ENCODE measurements at places on chromosomes 11 and 22.

GRCh38 chr11:68012044-68012842 is 2.1 kb downstream of the ALDH3B1 start:
- no peak for DNase-seq

- DNase-seq = no peak
Measured at GRCh38 chr11:70481625-70482528, 83.5 kb downstream of the CTTN start.

DNA sequence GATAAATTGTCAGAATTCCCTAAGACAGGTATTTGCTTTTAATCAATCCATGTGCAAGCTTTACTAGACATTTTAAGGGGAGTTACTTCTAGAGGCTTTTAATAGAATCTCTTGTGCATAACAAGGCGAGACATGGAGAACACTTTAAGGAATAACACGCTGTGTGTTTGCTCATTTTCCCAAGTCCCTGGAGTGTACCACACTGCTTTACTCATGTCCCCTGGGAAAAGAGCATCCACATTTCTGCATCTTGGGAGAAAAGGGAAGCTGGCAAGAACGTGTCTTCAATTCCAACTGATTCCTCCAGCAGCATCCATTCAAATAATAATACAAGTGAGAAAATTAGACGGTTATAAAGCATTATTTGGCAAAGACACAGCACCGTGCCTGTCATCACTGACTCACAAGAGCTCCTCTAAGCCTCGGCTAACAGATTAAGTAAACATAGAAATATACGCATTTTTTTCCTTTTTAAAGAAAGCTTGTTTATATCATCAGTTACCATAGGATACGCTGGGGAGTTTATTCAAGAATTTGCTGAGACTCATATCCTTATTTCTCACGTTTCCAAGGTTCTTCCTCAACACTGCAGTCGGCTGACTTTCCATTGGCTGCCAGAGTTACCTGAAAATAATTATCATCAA is 121.5 kb downstream of the CD44 start:
- no peak for DNase-seq

DNA sequence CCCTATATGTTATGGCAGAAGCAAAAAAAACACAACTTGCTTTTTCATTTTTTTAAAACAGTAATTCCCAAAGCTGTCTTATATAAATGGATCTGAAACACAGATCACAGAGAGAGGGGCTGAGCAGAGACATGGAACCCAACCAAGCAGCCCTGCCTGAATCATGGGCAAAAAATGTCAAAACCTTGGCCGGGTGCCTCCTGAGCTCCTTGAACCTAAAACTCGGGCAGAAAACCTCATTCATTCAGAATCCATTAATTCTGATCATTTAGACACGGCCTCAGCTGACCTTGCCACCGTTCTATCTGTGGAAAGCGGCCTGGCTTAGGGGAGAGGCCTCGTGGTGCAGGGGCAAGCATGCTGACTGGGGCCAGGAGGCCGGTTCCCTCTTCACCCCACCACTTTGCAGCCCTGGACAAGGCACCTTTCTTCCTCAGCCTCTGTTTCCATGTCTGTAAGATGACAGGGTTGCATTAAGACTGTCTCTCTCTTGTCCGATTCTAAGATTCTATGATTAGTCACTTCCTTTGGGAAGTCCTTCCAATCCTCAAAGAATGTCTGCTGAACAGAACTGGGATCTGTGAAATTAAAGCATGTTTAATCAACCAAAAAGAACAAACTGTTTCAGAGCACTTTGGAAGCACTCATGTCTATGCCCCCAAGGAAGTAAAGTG is 26.0 kb downstream of the TENM4 start:
- no peak for DNase-seq

GRCh38 chr11:47768101-47768612 is 1.0 kb upstream of the FNBP4 start:
- DNase-seq = peak; percentile 78

DNA sequence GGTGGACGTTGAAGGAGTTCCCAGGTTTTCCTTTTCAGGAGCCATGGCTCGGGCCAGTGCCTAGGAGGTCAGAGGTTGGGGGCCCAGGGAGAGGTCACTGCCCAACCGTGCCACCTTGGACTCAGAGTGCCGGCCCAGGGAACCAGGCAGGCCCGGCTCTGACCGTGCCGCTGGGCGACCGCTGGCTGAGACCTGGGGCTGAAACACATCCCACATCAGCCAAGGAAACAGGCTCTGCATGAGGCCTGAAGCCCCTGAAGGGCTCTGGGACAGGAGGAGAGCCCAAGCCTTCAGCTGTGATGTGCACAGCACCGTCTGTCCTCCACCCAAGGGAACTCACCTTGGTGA is 21.9 kb upstream of the RTN4R start:
- DNase-seq = no peak

- no peak for DNase-seq
Measured at GRCh38 chr11:95081412-95081811, 8.2 kb upstream of the ENDOD1 start.

DNA sequence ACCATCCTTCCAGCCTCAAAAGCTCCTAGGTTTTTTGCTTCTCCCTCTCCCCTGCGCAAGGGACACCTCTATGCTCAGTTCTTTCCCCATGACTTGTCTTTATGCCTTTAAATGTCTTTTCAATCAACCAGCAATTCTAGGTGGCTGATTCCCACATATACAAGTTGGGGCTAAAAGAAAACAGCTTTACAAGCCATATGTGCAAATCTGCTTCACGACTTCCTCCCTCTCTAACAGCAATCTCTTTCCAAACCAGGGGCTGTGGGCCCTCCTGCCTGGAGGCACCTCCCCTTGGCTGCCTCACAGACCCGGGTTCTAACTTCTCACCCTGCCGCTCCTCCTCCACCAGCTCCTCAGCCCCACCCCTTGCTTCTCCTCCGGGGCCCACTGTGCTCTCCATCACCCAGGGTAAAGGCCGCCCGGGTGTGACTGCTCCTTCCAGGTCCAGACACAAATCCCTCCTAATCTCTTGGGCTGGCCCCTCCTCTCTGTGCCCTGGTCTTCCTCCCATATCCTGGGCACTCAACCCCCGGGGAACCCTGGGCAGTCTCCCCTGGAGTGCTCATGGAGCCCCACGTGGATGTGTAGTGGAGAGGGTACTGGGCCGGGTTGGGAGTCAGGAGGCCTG is 14.1 kb downstream of the TMPRSS13 start:
- no peak for DNase-seq

- DNase-seq = no peak
Measured at GRCh38 chr11:76706667-76707066, 36.1 kb upstream of the LRRC32 start.

DNA sequence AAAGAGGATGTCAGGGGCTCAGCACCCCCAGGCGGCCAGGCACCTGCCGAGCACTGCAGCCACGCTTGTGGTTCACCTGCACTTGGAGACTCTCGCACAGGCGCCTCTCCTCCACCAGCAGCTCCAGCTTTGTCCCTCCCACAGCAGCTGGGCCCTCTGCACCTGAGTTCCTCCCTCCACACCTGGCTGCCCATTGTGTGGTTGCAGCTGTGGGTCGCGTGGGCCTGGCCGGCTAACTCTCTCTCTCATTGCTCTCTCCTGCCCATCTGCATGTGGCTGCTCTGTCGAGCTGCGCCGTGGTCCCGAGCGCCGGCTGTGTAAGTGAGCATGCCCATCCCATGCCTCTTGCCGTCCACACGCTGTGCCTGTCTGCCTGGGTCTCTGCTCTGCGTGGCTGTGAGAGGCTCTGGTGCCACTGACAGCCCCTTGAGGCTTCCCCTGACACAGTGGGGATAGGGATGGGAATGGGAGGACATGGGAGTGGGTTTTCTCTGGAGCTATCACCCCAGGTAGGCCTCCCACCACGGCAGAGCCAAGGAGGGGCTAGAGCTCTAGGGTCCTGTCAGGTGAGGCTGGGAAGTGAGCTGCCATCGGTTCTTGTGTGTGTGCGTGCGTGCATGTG is 8.5 kb upstream of the ACR start:
- no peak for DNase-seq

DNA sequence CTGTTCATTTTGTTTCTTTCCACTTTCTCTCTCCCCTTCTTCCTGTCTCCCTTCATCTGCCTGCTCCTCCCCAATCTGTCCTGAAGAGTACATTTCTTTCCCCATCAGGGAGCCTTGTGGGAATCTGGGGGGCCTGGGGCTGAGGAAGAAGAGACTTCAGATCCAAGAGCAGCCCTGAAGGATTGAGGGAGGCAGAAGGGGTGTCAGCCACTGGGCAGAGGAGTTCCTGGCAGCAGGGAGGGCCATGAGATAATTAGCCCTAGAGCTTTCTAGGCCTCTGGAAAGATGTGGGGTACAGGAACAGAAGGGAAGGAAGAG is 24.4 kb upstream of the OAF start:
- DNase-seq = no peak

- DNase-seq = no peak
Measured at GRCh38 chr11:107848345-107848744, 10.2 kb downstream of the SLC35F2 start.

DNA sequence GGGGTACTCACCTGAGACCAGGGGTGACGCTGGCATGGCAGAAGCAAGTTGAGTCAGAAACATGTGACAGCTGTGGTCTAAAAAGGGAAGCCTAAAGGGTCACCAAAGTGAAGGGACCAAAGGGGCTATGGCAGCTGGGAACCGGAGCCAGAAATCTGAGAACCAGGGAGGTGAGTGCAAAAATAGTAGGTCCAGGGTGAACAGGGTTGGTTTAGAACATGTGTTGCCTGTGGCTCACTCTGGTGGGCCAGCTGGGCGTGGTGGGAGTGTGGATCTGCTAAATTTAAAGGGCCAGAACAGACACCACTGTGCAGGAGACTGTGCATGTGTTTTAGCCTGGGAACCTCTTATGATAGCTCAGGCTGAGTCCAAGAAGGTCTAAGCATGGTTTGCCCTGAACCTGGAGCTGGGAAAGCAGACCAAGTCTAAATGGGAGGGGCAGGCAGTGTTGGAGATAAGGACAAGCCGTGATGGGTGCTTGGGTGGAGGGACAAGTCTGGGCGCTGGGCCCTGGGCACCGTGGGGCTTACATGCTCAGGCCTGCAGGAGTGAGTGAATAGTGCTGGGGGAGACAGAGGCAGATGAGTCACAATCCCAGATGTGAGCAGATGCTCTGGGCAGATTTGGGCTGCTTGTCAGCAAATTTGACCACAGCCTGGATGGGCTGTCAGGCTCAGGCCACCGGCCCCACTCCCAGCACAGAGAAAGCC is 41.4 kb upstream of the ZBED5 start:
- no peak for DNase-seq

DNA sequence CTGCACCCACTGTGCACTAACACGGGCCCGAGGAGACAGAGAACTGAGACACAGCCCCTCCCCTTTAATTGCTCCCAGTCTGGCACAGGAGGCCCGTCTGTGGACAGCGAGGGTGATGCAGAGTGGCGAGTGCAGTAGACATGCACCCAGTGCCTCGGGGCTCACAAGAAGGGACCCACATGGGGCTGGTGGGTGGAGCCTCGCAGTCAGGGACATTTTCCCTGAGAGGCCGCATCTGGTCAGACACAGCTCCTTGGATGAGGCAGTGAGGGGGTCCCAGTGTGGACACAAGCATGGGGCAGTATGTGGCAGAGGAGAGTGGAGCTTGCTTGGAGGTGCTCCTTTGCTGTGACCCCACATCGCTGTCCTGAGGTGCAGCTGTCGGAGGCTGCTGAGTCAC is 54.8 kb downstream of the SBF1 start:
- DNase-seq = no peak

- DNase-seq = peak; percentile 27
Measured at GRCh38 chr11:88050247-88050646, 125.0 kb downstream of the RAB38 start.

- DNase-seq = no peak
Measured at GRCh38 chr11:68173926-68174325, 39.2 kb downstream of the KMT5B start.
